ENCODE measurements at places on chromosomes 6 and 20. TPM values are rescaled to one million over a fixed set of nuclear protein-coding genes. Genes with fewer than 3 reads are reported as not detected.

The MOCS3 gene
- 11.2 TPM for total RNA-seq

The TRIM40 gene
- total RNA-seq: not detected

The IDH3B gene
- total RNA-seq: 67.0 TPM

The ZNF334 gene
- 7.9 TPM for total RNA-seq

The RAB44 gene
- total RNA-seq: under 0.01 TPM

The CLPSL2 gene
- total RNA-seq: not detected
